ENCODE measurements at places on chromosomes 2 and 18. TPM values are rescaled to one million over a fixed set of nuclear protein-coding genes. Genes with fewer than 3 reads are reported as not detected.

USP14 gene
- polyA plus RNA-seq = 35.0 TPM

DNA sequence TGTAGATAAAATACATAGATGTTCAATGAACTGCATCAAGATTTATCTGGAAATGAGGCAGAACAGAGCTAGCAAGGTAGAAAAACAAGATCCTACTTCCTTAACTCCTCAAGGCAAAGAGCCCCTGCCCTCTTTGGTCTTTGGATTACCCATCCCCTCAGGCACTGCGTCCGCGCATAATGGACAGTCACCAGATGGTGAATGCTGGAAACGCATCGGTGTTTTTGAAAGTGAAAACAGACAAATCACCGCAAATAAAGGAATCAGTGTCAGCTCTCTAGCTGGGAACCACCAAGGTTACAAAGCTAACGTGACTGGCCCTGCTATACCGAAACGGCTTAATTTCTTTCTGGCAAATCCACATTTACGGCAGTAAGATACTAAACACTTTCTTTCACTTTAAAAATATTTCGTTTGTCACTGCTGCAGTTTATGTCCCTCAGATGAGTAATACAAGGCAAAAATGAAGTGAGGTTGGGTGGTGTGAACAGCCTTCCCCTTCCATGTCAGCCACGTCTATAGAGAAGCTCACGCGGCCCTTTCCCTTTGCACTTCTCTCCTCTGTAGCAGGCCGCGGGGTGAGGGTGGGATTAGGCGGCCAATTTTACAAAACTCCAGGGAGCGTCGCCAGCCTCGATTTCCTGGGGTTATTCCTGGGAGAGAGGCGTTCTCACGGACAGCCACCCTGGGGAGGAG is 627 bp upstream of the GALR1 start:
- no peak for DNase-seq

DNA sequence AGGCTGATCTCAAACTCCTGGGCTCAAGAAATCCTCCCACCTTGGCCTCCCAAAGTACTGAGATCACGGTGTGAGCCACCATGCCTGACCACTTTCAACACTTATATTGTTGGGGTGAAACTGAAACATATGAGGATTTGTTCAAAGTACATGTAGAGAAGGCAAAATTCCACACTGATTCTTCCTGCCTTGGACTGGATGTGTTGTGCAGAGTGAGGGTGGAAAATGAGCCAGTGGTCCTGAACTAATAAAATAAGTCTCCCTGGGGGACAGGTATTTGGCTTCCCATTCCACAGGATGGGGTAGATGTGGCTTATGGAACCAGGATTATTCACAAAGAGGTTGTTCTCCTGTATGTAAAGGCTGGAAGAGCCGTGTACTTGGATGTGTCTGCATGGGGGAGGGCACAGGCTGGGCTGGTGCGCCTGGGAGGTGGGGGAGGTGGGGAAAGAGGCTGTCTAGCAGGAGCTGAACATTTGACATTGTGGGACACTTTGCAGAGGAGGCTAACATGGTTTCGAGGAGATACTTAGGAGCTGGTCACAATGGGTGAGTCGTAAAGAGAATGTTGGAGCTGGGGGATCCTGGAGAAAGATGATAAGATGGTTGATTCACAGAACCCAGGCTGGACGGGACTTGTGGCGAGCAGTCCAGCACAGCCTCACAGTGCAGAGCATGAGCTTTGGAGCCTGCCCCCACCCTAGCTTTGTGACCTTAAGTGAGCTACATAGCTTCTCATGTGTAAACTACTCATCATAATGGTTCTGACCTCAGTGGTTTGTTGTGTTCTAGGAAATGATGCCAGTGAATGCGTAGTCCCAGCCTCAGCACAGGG is at the start of gene TXNDC2:
Gene TXNDC2 (plus strand): TSS at position 804 of the 835 bp plus-strand sequence. CDS start 708 bp downstream, outside the sequence.
- no peak for DNase-seq

DNA sequence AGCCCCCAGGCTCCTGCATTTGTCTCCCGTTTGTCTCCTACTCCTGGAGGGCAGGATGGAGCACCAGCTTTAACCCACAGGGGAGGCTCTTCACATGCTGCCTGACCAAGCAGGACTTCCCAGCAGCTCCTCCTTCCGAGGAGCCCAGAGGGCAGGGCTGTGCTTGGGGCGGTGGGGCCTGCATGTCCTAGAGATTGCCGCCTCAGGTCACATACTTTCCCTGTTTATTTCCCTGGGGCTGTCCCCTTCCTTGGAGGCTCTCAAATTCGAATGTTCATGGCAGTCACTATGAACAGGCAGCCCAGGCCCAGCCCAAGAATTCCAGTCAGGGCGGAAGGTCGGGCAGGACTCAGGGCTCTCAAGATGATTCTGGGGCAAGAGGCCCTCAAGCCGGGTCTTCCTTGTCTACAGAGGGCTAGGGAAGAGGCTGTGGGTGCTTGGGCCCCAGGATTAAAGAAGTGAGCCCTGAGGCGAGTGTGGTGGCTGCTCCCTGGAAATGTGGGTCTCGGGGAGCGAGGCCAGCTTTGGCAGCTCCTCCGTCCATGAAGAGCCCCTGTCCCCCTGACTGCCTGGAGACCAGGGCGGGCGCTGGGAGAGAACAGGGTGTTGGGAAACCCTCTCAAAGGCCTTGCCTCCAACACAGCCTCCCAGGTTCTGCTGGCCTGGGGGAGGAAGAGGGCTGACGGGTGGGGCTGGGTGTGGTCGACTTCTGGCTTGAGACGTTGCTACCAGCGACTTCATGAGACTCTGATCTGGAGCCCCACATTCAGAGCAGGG is 48.9 kb upstream of the HPCAL1 start:
- no peak for DNase-seq

VSNL1 gene
- not detected for polyA plus RNA-seq

UGT1A3 gene
- not detected for polyA plus RNA-seq

- no peak for DNase-seq
These were observed 48.1 kb downstream of the ADCY3 start for GRCh38 chr2:24871852-24872333.

DNA sequence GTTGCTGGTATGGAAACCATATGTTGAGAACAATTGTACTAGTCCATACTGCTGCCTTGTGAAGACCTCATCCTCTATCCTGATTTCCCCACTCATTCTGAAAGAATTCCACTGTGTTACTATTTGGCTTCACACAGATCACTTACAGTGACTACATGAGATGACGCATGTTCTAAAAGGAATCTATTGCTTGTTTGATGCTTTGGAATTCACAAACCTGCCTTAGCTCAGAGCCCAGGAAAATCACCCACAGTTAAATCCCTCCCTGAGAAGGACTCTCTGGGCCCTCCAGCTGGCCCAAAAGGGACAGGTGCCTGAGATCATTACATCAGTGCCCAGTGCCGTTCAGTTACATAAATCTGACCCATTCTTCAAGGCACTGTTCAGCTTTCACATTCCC is 45.3 kb downstream of the KLHL29 start:
- DNase-seq = no peak

NBAS gene
- polyA plus RNA-seq = 11.6 TPM

ANKRD30B gene
- not detected for polyA plus RNA-seq

CFAP210 gene
- polyA plus RNA-seq = not detected

DNA sequence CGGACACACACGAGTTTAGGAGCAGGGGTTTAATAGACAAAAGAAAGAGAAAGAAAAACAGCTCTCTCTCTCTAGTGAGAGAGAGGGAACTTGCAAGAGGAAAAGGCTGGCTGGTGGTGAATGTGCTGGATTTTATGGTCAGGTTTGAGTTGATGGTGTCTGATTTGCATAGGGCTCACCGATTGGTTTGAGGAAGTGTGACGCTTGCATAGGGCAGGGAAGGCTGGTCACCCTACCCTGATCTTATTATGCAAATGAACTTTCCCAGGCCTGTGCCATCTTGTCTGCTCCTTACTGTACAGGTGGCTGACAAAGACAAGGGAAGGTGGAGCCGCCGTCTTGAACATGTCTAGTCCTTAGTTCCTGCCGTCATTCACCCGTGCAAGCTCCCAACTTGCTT is 408.9 kb downstream of the RIT2 start:
- no peak for DNase-seq

DNA sequence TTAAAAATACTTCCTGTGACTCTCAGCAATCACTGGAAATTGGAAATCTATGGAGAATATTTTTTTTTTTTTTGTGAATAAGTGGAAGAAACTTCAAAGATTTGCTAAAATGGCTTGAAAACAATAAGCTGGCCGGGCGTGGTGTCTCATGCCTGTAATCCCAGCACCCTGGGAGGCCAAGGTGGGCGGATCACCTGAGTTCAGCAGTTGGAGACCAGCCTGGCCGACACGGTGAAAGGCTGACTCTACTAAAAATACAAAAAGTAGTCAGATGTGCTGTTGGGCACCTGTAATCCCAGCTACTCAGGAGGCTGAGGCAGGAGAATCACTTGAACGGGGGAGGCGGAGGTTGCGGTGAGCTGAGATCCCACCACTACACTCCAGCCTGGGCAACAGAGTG is 155.5 kb upstream of the CAVIN2 start:
- no peak for DNase-seq

- no peak for DNase-seq
These were observed 76.8 kb downstream of the LIMS1 start for GRCh38 chr2:108611021-108611420.

DNA sequence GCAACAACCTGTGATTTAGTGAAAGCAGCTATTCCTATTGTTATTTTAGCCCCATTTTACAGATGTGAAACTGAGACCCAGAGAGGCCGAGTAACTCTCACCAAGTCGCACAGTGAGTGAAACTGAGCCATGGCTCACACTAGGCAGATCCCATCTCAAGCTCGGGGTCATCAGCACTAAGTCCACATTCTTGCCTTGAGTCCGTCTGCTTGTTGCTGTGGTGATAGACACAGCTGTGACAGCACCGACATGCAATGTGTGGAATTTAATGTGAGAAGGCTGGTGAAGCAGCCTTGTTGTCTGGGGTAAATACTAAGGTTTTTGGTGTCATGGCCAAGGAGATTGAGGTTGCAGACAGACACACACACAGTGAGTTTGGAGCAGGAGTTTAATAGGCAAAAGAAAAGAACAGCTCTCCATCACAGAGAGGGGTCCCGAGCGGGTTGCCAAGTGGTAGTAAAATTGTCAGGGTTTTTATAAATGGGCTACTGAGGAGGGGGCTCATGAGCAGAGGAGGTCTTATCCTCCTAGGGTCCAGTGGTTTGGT is 40.2 kb upstream of the GMCL1 start:
- DNase-seq = no peak

ADCYAP1 gene
- polyA plus RNA-seq = not detected

- DNase-seq = no peak
These were observed 48.7 kb downstream of the EHD3 start for GRCh38 chr2:31282634-31283033.
